ENCODE measurements at places on chromosomes 3 and 15.

DNA sequence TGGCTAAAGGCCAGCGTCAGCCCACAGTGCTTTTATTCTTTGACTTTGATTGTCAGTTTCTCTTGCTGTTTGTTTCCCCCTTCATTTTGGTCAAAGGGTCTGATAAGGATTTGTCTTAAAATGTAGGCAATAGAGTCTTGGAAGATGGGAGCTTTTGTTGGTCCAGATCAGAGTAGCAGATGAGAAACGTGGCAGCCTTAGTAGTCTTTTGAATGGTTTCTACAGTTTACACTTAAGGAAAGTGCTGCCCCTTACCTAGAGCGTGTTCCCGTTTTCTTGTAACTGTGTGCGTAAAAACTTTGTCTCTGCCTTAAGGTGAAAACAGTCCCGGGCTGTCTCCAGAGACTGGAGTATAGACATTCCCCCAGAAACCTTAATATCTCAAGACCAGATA, 630 bp downstream of the LXN start:
- no peak for DNase-seq

GRCh38 chr3:148006508-148006907, 597.3 kb downstream of the ZIC1 start:
- no peak for DNase-seq

GRCh38 chr15:70103880-70104626, 6.3 kb upstream of the TLE3 start:
- no peak for DNase-seq

DNA sequence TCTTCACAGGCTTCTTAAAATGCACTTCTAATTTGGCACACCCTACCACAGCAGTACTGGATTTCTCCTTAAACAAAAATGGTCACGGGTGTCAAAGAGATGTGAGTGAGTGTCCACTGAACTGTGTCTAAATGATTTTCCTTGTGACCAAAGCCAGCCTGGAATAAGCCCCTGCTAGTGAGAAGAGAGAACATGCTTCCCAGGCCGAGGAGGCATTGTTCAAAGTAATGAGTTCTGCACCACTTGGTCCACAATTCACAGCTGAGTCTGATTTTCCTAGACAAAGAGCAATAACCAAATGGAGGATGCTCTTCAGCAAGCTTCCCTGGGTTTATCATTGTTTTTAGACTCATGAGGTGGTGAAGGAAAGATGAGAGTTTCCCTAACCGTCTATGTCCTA, 3.8 kb downstream of the PLCH1 start:
- DNase-seq: no peak

- no peak for DNase-seq
These were observed 33.3 kb downstream of the TSPAN3 start for GRCh38 chr15:77037388-77038209.

GRCh38 chr15:91515188-91515754, 338.2 kb upstream of the SLCO3A1 start:
- DNase-seq: no peak

GRCh38 chr3:194225988-194226663, 90.2 kb downstream of the HES1 start:
- no peak for DNase-seq

GRCh38 chr15:29887721-29888120, 65.5 kb upstream of the TJP1 start:
- no peak for DNase-seq

DNA sequence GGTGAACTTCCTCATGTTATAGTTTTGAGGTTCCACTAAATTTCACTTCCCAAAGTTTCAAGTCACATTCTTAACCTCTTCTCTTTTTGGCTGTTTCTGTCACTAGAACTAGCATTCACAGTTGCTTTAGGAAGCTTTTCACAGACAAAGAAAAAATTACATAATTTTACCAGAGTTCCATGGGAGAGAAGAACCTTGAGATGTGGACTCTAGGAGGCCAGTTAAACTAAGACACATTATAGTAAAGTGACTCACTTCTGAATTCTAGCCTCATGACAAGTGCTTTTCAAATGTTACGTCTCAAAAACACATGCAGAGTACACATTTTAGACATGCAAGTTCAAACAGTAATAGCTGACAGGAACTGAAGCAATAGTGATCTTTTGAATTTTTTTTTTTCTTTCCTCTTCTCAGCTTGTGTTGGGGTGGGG, 39.9 kb upstream of the LRTM1 start:
- no peak for DNase-seq

DNA sequence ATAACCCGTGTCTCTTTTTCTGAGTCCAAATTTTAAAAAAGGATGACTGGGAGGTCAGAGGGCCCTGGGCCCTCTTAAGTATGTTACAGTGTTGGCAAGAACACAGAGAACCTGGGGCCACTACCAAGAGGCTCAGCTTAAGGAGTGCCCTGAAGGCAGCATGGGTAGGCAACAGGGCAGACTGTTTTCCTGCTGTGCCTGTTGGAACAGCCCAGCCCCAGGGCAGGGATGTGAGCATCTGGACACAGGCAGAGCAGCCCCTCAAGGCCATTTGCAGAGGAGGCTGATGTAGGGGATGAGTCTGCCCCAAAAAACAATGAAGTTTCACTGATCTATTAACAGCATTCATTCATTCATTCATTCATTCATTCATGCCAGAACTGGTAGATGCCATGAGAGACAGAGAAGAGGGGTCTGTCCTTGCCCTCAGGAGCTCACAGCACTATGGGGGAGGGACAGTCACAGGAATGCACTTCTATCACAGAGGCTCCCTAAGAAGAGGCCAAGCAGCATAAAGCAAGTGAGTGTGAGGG, 2.2 kb upstream of the LTF start:
- no peak for DNase-seq

DNA sequence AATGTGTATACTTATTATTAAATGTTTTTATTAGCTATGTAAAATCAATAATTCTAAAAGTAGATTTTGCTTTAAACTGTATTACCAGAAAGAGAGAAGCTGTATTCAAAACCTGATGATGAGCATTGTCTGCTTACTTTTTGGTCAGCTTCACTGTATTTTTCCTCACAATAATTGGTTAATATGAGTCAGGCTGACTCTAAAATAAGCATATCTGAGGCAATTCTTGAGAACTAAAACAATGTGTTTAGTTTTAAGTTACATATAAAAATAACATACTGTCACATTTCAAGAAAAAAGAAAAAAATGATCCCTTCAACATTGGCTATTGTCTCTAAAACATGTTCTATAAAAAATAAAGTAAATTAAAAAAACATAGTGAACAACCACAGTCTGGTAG, 66.1 kb downstream of the EPHA3 start:
- DNase-seq: no peak

DNA sequence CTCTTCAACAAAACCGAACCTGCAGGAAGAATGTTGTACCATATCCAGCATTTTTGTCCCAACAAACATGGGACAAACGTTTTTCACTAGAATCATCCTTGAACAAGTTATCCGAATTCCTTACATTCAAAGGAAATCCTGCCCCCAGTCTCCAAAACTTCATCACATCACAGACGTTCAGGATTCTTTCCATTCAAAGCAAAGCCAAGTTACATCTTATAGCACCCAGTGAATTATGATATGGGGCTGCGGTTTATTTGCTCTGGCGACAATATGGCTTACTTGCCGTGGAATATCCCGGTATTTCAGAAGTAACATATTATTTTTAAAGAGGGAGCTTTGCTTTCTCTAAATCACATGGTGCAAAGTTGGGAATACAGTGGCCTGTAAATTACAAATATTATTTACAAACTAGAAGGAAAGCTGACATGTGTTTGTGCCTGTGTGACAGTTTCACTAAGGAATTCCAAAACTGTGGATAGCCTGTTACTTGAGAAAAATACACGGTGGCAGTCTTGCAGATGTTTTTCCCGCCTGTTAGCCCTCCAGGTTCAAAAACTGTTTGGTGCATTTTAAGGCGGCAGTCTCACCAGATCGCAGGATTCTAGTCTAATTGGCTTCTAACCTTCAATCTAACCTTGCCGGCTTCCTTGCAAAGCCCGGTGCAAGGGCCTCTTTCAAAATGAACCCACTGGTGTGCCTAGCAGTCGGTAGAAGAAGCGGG, 736 bp upstream of the MBNL1 start:
- no peak for DNase-seq

- DNase-seq: no peak
These were observed 14.4 kb upstream of the TSPAN3 start for GRCh38 chr15:77085297-77085696.

GRCh38 chr15:80568298-80568697, 126.8 kb upstream of the ABHD17C start:
- no peak for DNase-seq

GRCh38 chr3:70754314-70754713, 441.9 kb upstream of the MDFIC2 start:
- DNase-seq: no peak

- DNase-seq: no peak
These were observed 76.0 kb downstream of the TMCO5A start for GRCh38 chr15:38010395-38010794.

GRCh38 chr3:61793056-61793455, 231.7 kb downstream of the PTPRG start:
- no peak for DNase-seq

- DNase-seq: no peak
These were observed 91.9 kb downstream of the ARNT2 start for GRCh38 chr15:80496096-80496495.

- no peak for DNase-seq
These were observed 62.1 kb upstream of the CRBN start for GRCh38 chr3:3241596-3241995.

DNA sequence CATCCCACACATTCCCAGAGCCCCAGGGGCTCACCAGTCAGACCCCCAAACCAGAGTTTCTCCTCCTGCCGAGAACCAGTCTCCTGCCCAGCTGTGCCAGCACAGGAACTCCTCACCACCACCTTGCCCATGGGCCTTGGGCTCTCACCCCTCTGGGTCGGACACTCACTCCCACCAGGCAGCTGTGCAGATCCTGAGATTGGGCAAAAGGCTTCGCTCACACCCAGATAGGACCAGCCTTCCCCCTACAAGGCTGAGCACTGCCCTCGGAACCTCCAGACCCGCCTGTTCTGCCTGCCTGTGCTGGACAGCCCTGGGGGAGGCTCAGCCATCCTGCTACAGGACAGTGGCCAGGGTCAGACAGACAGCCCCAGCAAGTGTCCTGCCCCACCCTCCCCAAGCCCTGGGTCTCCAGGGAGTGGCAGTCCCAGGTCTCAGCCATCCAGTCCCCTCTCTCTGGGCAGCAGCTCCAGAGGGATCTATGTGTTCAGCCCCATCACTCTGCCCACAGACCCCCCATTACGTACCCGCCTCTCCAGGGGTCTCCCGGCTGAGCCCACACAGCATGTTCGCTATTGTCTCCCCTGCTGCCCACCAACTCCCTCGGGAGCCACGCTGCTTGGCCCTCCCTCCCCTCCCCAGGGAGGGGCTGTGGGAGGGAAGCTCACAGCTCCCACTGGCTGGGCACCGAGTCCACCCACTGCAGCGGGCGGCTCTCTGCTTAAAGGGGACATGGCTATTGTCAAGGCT, at the start of gene GRIP2:
Gene GRIP2 (minus strand): TSS at position 601 of the 750 bp plus-strand sequence. CDS start 34 bp downstream, at position 567.
- DNase-seq: no peak

- DNase-seq: no peak
These were observed 52.7 kb upstream of the OXTR start for GRCh38 chr3:8822141-8822540.

- DNase-seq: no peak
These were observed 420.4 kb upstream of the PROK2 start for GRCh38 chr3:72205297-72205826.

- no peak for DNase-seq
These were observed 36.7 kb downstream of the SYN2 start for GRCh38 chr3:12040902-12041301.

GRCh38 chr3:119817583-119818363, 35.9 kb downstream of the NR1I2 start:
- DNase-seq: no peak

DNA sequence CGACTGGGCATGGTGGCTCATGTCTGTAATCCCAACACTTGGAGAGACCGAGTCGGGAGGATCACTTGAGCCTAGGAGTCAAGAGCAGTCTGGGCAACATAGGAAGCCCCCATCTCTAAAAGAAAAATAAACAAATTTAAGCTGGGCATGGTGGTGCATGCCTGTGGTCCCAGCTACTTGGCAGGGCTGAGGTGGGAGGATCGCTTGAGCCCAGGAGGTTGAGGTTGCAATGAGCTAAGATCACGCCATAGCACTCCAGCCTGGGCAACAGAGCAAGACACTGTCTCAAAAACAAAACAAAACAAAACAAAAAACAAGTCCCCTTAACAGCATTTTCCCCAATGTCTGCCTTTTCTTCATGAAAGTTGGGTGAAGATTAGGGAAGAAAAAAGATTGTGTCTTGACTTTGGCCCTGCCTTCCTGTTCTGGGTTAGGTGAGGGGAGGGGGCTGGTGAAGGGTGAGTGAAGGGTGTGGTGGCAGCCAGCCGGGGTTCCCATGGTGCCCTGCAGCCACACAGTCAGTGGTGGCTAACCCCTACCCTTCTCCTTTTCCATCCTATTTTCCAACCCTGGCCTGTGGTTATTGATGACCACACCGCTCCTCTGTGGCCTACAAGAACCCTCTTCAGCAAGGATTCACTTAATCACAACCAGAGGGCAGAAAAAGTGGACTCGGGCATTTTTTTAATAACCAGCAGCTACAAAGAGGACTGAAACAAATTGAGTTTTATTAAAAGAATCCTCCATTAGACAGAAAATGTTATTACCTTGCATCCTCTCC, 28.4 kb upstream of the SMAD3 start:
- no peak for DNase-seq

DNA sequence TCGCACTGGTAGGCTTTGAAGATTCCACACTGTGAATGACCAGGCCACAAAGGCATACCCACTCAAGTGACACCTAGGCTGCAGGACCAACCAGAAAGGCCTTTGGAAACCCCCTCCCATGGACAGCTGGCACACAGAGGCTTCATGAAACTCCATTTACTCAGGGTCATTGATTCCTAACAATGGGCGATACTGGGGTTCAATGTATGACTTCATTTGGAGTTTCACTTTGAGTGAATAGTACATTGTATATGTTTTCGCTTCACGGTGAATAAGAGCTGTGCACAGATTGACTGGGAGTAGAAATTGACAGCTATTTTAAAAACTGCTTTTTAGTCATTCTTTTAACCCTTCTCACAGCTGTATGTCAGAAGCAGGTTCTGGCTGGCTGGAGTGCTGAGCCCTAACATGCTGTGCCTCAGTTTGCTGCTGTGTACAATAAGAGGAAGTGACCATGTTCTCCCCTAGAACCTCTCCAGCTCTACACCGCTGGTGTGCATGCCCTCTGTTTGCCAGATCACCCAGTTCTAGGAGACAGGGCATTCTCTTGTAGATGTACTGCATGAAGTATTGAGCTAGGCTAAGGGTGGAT, 15.4 kb upstream of the CX3CR1 start:
- no peak for DNase-seq

DNA sequence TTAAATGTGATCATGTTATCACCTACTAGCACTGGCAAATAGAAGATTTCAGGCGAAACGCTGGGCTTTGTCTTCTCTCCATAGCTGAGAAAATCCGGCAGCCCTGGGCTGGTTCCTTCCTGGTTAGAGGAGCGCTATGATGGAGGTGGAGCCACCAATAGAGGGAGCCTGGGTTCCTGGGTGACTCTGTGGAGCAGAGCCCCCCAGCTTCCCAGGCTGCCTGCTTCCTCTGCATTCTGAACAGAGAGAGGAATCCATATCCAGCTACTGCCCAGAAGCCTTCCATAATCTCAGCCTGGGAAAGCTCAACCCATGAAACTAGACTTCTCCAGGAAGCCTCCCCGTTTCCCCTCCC, 32.6 kb upstream of the IQSEC1 start:
- no peak for DNase-seq

GRCh38 chr3:28386049-28386448, 37.4 kb upstream of the AZI2 start:
- no peak for DNase-seq
